ENCODE measurements at places on chromosomes 13 and 19.

- DNase-seq: peak; percentile 56
Measured at GRCh38 chr19:55549500-55550320, 4.4 kb upstream of the SBK3 start.

GRCh38 chr19:29411113-29411581, 114.6 kb upstream of the VSTM2B start:
- no peak for DNase-seq

GRCh38 chr19:13132471-13133180, 14.6 kb downstream of the NACC1 start:
- DNase-seq: no peak

DNA sequence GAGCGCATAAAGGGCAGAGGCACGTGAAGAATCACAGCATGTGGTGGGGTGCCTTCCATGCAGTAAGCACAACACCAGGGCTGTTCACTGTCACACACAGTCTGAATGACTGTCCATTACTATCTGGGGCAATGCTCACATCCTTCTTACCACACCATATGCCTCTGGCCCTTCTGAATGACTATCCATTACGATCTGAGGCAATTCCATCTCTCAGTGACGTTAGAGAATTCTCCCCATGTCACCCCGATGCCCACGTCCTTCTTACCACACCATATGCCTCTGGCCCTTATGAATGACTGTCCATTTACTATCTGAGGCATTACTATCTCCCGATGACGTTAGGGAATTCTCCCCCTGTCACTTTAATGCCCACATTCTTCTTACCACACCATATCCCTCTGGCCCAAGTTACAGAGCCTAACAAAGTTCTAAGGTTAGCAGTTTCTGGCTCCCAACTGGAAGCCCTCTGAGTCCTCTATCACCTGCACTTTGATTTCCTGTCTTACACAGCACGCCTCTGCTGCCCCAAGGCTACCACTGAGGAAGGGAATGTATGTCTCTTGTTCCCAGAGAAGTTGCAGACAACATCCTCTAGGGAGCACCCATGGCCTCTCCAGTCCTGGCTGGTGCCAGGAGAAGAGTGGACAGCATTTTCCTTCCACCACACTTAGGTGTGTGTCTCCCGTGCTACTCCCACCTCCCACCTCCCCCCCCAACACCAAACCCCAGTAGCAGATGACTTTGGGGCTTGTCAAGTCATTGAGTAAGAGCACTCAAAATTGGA, 154.8 kb downstream of the COG6 start:
- DNase-seq: no peak

DNA sequence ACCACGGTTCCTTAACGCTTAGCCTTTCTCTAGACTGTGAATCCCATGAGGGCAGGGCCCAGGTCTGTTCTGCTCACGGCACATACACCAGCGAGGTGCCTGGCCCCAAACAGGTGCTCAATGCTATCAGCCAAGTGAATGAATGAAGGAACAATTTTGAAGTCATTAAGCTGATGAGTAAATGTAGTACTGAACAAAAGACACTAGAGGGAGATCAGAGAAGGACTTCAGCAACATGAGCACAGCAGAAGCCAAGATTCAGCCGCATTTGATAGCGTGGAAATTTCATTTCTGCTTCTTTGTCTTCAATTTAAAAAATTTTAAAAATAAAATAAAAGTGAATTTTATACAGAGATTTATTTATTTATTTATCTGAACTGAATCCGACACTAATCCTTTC, 20.1 kb upstream of the MYO16 start:
- DNase-seq: no peak

DNA sequence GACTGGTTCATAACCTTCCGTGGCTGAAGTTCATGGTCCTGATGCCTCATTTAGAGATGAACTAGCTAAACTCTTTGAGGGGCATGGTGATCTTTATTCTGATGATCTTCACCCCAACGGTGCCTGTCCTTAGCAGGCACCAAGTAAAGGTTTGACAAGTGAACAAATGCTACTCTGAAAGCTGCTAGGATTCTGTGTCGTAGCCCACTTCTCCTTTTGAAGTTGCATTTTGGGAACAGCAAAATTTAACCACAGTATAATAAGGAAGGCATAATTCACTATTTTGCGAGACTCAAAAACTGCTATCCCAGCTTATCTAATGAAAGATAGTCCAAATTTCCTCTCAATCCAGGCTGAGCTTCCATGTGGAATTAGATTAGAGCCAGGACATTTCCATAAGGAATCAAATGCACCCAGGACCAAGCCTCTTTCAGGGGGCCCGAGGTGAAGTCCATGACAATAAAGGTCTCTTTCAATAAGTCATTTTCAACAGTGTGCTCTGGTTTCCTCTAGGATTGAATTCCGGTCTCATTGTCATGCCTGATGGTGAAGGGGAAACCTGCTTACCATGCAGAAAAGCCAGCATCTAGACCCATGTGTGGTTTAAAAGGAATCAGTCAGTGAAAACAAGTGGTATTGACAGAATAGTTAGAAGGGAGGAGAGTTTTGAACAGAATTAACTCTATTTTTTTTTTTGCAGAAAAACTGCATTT, 23.1 kb downstream of the SIAH3 start:
- DNase-seq: no peak

DNA sequence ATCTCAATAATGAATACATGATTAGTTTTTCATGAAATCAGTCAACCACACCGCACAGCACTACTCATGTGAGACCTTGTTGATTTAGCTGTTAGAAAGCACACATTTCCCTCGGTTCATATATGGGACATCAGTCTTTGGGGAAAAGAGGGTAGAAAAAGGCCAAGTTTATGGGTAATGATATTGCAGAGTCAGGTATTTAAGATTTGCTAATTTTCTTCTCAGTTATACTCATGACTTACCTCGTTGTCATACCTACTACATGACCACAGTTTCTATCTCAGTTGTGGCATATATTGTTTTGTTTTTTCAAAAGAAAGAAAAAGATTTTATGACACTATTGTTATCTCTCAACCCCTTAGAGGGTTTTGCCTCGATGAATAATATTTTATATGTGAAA, 165.6 kb downstream of the POU4F1 start:
- DNase-seq: no peak

- DNase-seq: no peak
Measured at GRCh38 chr13:32247887-32248286, 67.3 kb downstream of the ZAR1L start.

- DNase-seq: no peak
Measured at GRCh38 chr19:49441960-49442350, 628 bp upstream of the SLC17A7 start.

DNA sequence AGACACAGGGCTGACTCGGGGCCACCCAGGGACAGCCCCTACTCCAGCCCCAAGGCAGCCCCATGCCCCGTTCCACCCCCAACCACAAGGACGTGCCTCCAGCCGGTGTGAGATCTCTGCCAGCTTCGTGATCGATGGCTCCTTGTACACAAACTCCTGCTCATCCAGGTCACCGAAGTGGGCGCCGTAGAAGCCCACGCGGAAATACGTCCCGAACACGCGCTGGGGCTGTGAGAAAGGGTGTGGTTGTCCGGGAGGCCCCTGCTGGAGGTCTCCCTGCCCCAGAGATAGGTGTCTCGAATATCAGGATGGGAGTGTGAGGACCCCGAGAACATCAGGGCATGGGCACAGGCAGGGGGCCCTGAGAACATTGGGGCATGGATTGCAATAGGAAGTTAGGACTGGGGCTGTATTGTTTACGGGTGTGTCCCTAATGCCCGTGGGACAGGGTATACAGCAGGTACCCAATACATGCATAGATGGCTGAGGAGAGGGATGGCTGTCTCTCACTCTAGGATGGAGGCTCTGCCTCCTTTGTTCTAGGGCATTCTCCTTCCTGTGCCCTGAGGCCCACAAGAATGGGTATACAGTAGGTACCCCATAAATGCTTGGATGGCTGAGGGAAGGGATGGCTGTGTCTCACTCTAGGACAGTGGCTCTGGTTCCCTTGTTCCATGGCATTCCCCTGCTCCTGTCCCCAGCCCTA, 5.3 kb upstream of the KANK2 start:
- no peak for DNase-seq

DNA sequence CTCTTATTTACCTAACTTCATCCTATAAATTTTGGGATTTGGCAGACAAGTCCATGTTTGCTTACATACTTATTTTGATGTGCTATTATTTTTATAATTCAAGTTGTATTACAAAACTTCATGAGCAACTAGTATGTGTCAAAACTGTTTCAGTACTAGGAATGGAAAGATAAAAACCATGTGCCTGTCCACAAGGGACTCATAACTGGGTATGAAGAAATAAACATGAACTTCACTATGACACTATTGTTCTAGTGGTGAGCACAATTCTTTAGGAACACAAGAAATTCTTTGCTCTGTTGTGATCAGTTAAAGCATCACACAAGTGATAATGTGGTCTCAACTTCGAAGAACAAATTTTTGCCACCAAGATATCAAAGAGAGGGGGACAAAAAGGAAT, 97.5 kb upstream of the FBXL3 start:
- DNase-seq: no peak

- no peak for DNase-seq
Measured at GRCh38 chr13:98343461-98343860, 166.4 kb upstream of the RNF113B start.

DNA sequence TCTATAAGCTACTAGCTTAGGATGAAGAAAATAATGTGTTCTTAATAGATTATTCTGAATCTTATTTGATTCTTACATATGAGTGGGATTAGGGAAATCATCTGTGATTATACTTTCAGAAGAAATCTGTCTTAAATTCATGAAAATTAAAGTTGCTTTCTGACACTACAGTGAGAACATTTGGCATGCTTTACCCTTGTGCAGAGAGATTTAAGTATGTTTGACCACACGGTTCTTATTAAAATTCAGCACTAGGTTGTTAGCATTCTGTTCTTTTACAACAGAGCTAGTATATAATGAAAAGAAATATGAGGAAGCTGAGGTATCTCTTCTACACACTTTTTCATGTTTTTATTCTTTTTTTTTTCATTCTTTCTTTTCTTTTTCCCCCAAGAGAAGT, 2723.9 kb downstream of the PCDH9 start:
- DNase-seq: no peak

DNA sequence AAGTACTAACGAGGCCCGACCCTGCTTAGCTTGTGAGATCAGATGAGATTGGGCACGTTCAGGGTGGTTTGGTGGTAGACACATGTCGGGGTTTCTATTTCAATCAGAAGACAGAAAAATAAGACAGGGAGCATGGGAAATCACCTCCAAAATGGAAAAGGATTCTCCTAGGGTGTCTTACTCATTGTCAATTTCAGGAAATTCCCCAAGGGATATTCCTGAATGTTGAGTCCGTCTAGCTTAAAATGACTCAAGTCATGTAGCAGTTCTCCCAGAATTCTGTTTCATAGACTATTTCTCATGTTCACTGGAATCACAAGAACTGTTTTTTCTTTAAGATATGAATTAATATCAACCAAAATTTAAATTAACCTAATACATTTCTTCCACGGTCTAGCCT, 380.1 kb downstream of the EFNB2 start:
- no peak for DNase-seq

DNA sequence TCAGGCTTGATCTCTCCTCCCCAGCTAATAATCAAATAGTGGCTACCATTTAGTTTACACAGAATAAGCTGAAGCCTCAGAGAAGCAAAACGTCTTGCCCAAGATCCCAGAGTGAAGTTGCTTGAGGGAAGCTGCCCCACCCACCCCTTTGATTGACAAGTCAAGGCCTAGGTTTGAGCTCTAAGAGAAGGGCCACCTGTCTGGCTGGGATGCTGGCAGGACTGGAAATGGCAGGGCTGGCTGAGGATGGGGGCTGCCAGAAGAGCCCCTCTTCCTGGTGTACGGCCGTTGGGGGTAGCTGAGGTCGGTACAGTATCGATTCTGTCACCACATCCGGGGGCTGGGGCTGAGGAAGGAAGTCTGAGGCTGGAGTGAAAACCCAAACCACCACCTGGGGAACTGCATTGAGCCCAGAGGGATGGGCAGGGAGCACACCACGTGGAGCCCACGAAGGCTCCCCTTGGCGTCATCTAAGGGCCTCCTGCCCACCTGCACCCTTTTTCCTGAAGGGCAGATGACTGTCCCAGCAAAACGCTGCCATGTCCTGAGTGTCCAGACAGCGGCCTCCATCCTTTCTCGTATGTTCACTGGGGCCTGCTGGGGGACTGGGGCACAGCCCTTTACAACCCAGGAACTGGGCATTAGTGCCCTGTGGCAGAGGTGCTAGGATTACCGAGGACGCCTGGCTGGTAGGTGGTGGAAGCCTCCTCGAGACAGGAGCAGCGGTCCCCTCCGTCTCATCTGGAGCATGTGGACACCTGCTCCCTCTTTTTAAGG, 1.4 kb upstream of the PRKD2 start:
- DNase-seq: no peak

GRCh38 chr13:33828431-33829129, 10.6 kb downstream of the RFC3 start:
- no peak for DNase-seq

DNA sequence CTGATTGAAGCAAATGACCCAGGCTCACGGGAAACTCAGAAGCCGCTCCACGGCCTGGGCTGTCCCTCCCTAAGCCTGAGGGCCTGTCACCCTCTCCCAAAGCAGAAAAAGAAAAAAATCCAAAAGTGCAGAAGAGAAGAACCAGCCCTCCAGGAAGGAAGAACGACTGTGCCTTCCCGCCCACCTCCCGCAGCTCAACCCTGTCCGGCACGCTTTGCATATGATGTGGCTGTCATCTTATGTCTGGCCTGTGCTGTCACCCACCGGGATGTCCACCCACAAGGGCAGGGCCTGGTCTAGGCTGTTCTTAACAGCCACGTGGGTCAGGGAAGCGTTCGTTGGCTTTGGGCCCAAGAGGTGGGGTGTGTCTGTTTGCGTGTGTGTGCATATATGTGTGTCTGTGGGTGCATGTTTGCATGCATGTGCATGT, 13.7 kb downstream of the ZBTB7A start:
- no peak for DNase-seq

DNA sequence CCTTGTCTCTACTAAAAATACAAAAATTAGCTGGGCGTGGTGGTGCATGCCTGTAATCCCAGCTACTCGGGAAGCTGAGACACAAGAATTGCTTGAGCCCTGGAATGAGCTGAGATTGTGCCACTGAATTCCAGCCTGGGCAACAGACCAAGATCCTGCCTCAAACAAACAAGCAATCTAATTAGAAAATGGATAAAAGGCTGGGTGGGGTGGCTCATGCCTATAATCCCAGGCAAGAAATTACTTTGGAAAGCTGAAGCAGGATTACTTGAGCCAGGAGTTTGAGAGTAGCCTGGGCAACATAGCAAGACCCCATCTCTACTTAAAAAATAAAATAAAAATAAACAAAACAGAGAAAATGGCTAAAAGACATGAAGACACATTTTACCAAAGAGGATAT, 77.0 kb downstream of the CAB39L start:
- DNase-seq: no peak

- no peak for DNase-seq
Measured at GRCh38 chr13:25292301-25292700, 5.0 kb upstream of the MTMR6 start.

GRCh38 chr13:30353060-30353459, 45.7 kb upstream of the KATNAL1 start:
- no peak for DNase-seq

- no peak for DNase-seq
Measured at GRCh38 chr19:54461613-54462012, 2.0 kb downstream of the LENG9 start.
